ENCODE measurements at places on chromosomes 2 and 18.

- DNase-seq: peak; percentile 57
Measured at GRCh38 chr2:98324181-98324580, 22.1 kb upstream of the CNGA3 start.

- DNase-seq: peak; percentile 74
Measured at GRCh38 chr2:180130403-180130802, 123.3 kb upstream of the CWC22 start.

DNA sequence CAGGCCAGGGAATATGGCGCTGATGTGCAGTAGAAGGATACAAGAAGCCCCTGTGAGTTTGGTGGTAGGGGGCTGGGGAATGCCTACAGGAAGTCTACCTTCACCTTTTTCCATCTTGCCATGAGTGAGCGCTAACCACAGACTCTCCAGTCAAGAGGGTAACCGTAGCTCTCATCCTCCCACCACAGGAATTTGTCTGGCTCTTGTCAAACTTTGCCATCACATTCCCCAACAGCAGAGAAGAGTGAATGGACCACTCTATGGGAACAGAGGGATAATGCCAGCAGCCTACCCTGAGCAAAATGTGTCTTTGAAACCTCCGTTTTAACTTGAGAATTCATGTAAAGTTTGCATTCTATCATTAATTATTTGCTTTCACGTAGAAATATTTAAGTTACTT, 168.3 kb downstream of the NRP2 start:
- DNase-seq: no peak

GRCh38 chr18:22348521-22349316, 69.0 kb downstream of the CTAGE1 start:
- peak; percentile 39 for DNase-seq

DNA sequence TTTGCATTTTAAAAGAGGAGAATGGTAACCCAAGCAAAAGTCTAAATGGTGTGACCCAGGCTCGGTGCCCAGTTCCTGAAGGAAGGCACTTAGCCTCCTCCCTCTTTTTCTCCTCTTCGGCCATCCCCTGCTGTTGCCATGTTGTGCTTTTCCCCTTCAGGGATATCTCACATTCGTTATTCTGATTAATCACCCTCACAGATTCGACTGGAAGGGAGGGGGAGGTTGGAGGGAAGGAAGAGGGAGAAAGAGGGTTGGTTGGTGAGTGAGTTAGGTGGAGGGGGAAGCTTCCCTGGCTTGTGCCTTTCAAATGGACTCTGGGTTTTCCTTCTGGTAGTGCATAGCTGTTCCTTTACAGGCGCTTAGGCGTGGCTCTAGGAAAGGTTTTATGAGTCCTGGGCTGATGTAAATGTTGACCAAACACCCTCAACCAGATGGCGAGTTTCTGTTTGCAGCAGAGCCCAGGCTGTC, 39.0 kb upstream of the LYPD6B start:
- DNase-seq: no peak

DNA sequence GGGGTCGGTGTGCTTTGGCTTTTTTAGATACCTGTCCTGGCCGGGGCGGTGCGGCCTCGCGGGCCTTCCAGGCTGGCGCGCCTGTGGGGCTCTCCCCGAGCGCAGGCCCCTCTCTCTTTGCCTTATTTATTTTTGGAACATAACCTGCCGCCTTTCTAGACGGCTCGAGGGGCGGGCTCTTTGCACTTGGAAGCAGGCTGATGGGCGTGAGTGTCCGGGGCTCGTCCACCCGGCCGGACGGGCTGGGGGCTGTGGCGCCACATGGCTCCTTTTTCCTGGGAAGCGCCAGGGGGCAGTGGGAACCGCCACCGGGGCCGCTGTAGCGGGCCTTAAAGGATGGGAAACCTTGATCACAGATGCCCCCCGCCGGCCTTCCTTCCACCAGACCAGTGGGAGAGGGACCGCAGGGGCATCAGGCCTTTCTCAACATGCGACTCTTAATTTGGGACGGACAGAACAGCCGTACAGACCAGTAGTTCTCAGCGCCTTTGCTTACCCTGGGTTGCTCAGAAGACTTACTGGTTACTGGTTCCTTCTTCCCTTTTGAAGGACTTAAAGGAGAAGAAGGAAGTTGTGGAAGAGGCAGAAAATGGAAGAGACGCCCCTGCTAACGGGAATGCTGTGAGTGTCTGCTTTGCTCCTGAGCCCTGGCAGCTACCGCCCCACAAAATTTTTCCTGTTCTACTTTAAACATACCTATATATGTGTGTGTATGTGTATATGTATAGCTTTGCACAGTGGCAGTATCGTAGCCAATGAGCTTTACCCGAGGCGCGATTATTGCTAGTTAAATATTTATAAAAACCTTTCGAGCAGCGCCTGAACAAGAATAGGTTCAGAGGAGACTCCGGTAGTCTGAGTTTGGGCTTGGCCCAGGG, 2.7 kb downstream of the PTMA start:
- peak; percentile 54 for DNase-seq

DNA sequence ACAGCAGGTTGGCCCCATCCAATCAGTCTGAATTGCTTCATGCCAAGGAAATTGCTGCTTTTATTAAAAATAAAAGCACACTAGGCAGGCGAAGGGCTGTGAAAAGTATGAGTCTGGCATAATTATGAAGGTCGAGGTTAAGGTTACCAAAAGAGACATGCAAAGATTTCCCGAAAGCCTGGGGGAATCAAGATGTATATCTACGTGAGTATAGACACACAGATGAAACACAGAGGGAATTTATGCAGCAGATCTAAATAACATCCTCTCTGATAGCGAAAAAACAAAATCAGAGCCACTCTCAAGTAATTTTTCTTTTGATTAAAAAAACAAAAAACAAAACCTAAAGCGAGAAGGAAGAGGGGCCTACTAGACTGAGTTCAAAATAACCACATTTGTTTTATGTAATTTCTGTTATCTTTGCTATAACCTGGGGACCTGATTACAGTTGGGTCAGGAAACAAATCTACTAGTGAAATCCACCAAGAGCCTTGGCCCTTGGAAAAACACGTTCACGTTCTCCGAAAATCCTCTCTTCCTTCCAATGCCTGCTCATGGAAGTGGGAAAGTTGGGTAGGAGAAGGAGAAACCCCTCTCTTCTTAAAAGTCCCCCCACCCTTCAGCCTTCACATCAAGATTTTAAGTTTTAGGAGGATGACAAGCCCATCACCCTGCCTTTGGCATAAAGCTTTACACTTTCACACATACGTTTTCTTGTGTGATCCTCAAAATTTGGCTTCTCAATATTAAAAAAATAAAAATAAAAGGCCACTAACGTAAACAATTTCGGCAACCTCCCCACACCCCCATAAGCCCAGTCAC, 1.4 kb downstream of the AAK1 start:
- no peak for DNase-seq

- DNase-seq: peak; percentile 55
Measured at GRCh38 chr2:111694700-111695101, 189.3 kb downstream of the ANAPC1 start.

DNA sequence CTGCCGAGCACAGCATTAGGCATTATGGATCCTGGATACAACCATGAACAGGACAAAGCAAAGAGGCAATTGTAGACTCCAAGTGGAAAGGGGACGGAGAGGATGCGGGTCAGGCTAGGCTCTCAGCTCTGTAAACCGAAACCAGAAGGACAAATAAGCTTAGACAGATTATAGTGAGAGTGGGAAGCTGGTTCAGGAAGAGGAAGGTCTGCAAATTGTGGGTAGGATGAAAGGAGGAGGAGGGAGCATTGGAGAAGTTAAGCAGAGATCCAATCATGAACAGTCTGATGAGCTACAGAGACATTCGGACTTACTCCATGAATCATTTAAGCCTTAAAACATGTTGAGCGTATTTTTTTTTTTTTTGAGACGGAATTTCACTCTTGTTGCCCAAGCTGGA, 3.0 kb downstream of the MSH6 start:
- DNase-seq: peak; percentile 13

- no peak for DNase-seq
Measured at GRCh38 chr2:98947554-98947953, 11.5 kb upstream of the CRACDL start.

- DNase-seq: no peak
Measured at GRCh38 chr2:2061091-2061696, 269.9 kb downstream of the MYT1L start.

DNA sequence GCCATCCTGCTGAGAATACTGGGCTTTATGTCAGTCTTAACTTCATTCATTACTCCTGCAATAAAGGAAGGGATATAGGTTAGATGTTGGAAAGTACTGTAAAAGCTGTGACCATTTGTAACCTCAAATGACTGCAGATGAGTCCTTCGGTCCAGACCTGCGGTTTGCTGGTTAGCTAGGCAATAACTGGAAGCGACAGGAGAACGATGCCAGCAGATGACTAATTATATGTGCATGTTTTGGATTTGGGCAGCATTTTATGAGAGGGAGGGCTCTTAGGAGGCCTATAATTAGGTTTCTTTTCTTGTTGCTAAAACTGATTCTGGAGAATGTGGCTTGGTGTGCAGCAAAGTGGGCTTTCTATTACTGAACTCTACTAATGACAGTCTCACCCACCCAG, 205.6 kb downstream of the TMEM182 start:
- peak; percentile 15 for DNase-seq

DNA sequence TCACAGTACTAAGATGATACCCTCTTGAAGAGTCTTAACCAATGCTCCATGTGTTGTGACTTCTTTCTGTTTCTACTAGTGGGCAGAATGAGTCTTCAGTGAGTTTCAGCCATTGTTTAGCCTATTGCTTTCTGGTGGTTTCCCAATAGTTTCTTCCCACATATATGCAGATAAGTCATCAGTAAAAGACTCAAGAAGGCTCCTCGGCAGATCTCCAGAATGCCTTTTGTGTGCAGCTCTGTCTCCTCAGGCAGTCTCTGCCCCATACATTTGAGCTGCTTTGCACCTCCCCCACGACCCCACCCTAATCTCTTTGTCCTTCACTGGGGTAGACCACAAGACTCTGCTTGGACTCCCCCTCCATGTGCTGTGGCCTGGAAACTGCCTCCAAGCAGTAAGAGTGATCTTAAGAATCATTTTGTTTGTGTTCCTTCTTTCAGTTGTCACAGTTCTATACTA, 71.6 kb upstream of the CHRNA1 start:
- DNase-seq: peak; percentile 94

GRCh38 chr2:170530803-170531564, 184.2 kb upstream of the SP5 start:
- DNase-seq: no peak

- no peak for DNase-seq
Measured at GRCh38 chr2:47307066-47307465, 95.9 kb upstream of the MSH2 start.

- peak; percentile 29 for DNase-seq
Measured at GRCh38 chr18:12246849-12247808, 7.0 kb upstream of the CIDEA start.

DNA sequence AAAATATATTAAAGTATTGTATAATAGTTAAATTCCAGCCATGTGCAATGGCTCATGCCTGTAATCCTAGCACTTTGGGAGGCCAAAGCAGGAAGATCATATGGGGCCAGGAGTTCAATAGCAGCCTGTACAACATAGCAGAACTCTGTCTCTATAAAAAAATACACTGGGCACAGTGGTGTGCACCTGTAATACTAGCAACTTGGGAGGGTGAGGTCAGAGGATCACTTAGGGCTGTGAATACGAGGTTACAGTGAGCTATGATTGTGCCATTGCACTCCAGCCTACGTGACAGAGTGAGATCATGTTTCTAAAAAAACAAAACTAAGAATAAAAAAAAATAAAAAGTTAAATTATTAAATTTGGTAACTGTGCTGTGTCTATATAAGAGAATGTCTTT, 36.1 kb downstream of the ZRANB3 start:
- DNase-seq: no peak

DNA sequence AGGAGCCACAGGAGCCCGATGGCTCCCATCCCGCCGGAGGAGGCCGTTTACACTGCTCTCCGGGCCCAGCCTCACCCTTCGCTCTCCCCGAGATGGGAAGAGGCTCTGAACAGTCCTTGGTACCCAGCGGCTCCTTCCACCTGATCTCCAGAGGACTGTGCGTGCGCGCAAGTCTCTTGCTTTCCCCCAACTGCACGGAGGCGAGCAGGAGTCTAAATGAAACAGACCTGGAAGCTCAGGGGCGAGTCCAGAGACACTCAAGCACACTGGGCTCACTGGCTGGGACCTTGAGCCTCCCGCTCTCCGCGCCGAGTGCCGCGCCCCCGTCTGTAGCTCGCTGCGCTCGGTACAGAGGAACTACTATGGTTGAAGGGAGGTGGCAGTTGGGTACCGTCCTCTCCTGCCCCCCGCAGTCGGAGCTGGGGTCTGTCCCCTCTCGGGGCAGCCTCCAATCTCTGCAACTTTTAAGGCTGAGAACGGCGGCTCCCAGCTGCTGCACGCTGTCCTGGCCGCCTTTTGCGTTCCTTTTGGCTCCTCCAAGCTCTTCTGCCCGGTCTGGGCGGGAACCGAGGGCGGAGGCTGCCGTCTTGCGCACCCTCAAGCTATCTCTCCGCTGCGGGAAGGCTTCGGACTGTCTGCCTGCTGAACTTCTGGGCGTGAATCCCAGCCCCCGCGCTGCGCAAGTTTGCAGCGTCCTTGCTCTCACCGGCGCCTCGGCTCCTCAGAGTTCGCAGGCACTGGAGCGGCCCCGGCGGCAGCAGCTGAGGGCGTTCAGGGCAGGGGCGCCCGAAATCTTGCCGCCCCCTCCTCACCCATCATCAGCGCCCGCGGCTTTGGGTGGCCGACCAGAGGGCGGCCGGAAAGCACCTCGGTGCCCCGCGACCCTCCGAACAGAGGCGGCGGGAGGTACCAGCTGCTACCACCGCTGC, 491 bp downstream of the ALK start:
- DNase-seq: peak; percentile 3

DNA sequence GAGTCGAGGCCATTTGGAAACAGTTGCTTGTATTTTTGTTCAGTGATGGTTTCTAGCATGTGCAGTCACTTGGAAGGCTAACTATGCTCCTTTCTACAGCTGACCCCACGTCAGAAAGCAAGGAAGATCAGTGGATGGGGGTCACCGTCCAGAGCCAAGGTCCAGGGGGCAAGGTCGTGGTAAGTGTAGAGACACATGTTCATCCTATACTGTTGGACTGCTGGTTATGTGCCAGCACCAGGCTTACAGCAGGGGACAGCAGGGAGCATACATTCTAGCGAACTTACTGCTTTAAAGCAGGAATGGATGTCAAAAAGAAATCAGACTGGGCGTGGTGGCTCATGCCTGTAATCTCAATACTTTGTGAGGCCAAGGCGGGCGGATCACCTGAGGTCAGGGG, 40.0 kb downstream of the ITGA6 start:
- DNase-seq: no peak

GRCh38 chr2:234289834-234290590, 206.9 kb downstream of the ARL4C start:
- peak; percentile 87 for DNase-seq

- DNase-seq: no peak
Measured at GRCh38 chr2:236200378-236200777, 32.2 kb upstream of the GBX2 start.

Data from ELR (cell line).